ENCODE measurements at places on chromosomes 4 and X.

DNA sequence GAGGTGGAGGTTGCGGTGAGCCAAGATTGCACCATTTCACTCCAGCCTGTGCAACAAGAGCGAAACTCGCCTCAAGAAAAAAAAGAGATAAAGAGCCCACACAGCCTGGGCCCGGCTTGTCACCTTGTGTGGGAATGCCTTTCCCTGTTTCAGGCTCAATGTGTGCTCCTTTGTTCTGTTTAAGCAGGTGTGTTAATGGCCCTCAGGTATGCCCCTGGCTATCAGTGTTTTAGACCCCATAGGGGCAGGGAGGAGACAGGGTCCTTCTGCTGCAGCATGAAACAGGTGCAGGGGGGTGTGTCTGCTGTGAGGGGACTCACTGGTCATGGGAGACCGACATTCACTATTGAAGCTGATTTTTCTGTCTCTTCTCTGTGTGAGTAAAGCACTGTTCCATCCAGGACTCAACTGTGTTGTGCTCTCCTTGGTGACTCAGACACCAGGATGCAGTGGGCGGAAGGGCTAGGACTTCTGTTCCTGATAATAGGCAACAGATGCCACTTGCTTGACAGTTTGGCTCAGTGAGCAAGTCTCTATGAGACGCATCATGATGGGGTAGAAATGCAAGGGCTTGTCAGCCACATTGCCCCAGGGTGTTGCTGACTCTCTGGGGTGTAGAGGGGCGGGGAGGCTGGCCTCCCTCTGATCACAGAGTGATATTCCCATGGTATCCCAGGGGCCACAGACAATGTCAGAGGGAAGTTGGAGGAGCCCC is 15.6 kb upstream of the LAP3 start:
- DNase-seq = peak; percentile 54

- no peak for DNase-seq
Observed at GRCh38 chr4:39687014-39687413, 10.9 kb upstream of the UBE2K start.

- no peak for DNase-seq
Observed at GRCh38 chr4:67581208-67581857, 22.8 kb downstream of the STAP1 start.

DNA sequence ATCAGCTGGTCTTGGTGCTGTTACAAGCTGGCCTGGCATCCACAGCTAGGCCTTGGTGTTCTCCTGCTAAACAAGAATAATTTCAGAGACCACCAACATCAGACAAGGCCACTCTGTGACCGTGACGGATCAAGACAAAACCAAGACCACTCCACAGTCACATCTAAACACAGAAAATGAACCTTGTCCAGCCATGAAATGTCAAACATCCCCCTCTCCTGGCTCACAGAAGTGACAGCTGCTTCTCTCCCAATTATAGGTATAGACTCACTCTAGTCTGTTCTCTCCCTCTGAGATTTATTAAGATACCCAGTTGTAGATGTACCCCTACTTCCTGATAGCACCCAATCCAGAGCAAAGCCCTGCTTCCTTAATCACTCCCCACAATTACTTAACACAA is 40.4 kb downstream of the EFHC2 start:
- no peak for DNase-seq

DNA sequence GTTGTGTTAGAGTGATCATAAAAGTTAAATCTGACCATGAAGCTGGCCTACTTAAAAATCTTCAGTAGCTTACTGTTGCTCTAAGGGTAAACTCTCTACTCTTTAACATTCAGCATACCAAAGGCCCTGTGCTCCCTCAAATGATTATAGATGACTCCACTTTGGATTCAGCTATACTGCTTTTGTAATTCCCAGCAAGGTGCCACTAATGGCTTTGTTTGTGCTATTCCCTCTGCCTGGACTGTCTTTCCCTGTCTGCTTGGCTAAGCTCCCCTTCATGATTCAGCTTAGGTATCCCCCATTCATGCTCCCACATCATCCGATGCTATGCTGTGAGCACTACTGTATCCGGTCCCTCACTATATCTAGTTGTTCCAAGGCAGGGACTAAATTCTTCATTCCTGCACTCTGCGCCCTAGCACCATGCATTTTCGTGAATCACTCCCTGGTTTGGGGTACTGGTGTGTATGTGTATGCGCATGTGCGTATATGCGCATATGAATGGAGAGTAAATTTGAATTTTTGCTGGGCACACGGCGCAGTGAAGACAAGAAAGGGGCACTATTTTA is 453 bp upstream of the PBDC1 start:
- DNase-seq = no peak

DNA sequence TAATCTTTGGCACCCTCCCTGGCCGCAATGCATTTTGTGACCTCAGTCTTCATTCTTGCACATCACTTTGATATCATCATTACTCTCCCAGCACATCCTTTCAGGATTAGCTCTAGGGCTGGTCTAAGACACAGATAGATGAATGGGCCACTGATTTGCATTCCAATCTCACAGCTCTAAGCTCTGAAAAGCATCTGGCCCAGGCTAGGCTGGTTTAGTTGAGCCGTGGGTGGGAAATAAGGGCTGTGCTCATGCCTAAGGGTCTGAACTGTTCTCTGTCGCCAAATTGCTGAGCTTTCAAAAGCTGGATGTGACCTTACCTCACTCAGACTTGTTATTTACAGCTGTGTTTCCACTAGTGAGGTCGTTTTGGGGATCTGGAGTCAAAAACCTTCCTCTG is 30.0 kb upstream of the SLC9A7 start:
- DNase-seq = peak; percentile 54

GRCh38 chr4:123446865-123447474 is 50.4 kb downstream of the SPRY1 start:
- no peak for DNase-seq

GRCh38 chrX:129488359-129488758 is 34.9 kb downstream of the SMARCA1 start:
- no peak for DNase-seq

GRCh38 chr4:109131559-109131958 is 170.9 kb downstream of the COL25A1 start:
- DNase-seq = no peak

DNA sequence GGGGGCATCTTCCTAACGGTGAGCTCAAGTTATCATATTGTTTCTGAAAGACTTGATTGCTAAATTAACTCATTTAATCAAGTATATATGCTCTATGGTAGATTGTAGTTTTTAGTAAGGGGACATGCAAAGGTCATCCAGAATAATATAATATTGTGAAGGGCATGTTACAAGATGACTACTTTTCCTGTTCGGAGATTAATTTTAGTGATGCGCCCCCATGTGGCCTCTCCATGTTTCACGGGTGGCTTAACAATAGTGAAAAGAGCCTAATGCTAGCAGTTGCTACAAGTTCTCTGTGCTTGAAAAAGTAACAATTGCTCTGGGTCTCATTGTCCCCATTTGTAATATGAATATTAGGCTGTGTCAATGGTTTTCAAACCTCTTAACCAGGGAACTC is 12.2 kb downstream of the SMPX start:
- no peak for DNase-seq

- DNase-seq = peak; percentile 78
Observed at GRCh38 chr4:1899149-1900086, 28.2 kb downstream of the NSD2 start.

GRCh38 chrX:2627272-2627867 is 63.7 kb upstream of the CD99 start:
- peak; percentile 43 for DNase-seq

GRCh38 chrX:134715930-134716619 is 57.8 kb upstream of the PLAC1 start:
- no peak for DNase-seq

DNA sequence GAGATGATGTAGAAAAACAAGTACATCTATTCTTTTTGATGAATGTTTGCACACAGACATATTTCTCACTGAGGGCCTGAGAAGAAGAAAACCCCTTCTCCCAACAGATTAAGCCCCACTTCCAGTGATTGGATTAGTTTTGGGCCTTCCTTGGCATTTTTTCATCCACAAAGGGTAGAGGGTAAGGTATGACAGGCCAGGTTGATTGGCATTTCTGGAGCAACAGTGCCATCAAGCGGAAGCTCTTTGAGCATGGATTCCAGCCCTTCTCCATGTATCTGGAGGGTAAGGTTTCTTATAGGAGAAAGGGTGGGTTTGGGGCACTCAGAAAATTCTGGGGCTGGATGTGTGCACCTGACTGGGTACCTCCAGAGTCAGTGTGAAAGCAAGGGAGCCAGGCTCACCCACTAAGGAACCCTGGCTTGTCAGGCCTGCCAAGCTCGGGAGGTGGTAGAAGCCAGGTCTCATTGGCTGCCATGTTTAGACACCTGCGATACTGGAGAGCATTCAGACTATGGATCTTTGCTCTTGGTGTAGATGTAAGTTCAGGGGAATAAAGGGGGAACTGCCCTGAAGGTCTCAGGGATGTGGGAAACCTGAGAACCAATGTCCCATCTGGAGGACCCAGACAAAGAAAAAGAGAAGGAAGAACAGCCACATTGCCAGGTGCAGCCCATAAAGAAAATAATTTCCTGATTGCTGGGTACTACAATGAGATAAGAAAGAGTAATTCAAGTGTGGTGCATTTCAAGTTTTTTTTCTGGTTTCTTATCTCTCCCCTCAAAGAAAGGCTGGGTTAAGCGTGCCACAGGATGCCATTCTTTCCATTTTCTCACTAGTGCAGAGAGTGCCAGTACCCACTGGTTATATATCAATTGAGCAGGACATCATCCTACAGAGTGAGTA is 222.3 kb upstream of the AGTR2 start:
- DNase-seq = no peak
